Psoas muscle (tissue), 8 donors: ENCODE measurements at places on chromosomes 16 and 17. TPM values are rescaled to one million over a fixed set of nuclear protein-coding genes. Genes with fewer than 3 reads are reported as not detected.

The TMEM235 gene
- not detected for total RNA-seq

The NAGS gene
- total RNA-seq, result 0.28 TPM

The MARCHF10 gene
- not detected for total RNA-seq

The PERCC1 gene
- not detected for total RNA-seq

The BCAR1 gene
- total RNA-seq, result 108 TPM

The CCDC144A gene
- total RNA-seq, result 1.5 TPM

The VKORC1 gene
- 17.1 TPM for total RNA-seq

The PSMB3 gene
- 163 TPM for total RNA-seq

The SOX15 gene
- total RNA-seq, result 0.34 TPM

The KRTAP3-1 gene
- not detected for total RNA-seq

The PRSS36 gene
- 0.69 TPM for total RNA-seq

The TBC1D3I gene
- total RNA-seq, result not detected

The ZPBP2 gene
- total RNA-seq, result not detected

The NPTX1 gene
- total RNA-seq, result 0.56 TPM

The KATNB1 gene
- total RNA-seq, result 13.3 TPM

The RUNDC3A gene
- total RNA-seq, result not detected

The GP2 gene
- not detected for total RNA-seq

The ZP2 gene
- total RNA-seq, result not detected

The C16orf74 gene
- not detected for total RNA-seq

The CCL7 gene
- total RNA-seq, result 0.28 TPM

The ASGR2 gene
- total RNA-seq, result not detected

The QRICH2 gene
- 0.81 TPM for total RNA-seq

The TP53TG3D gene
- total RNA-seq, result not detected

The RAB40B gene
- 12.6 TPM for total RNA-seq

The KRTAP2-1 gene
- total RNA-seq, result not detected

The PPP1R27 gene
- total RNA-seq, result 976 TPM

The CDRT15 gene
- not detected for total RNA-seq

The TUFM gene
- 155 TPM for total RNA-seq

The TP53TG3 gene
- total RNA-seq, result not detected

The PPP1R1B gene
- 0.23 TPM for total RNA-seq

The STAT5A gene
- 31.5 TPM for total RNA-seq

The IGSF6 gene
- 3.0 TPM for total RNA-seq

The MT1X gene
- 4,271 TPM for total RNA-seq

The MARVELD3 gene
- total RNA-seq, result not detected

The HBZ gene
- total RNA-seq, result not detected

The TMC5 gene
- not detected for total RNA-seq

The TP53TG3B gene
- total RNA-seq, result not detected

The FLYWCH1 gene
- total RNA-seq, result 38.2 TPM

The GSG1L2 gene
- not detected for total RNA-seq

The SCARF1 gene
- 5.8 TPM for total RNA-seq

The APOH gene
- total RNA-seq, result not detected

The TOP2A gene
- 0.47 TPM for total RNA-seq

The TMEM114 gene
- total RNA-seq, result not detected

The TBC1D3B gene
- 3.5 TPM for total RNA-seq

The KRT39 gene
- not detected for total RNA-seq

The KRTAP9-4 gene
- not detected for total RNA-seq

The KRT33B gene
- total RNA-seq, result not detected

The LRRC37A gene
- 0.17 TPM for total RNA-seq

The CSHL1 gene
- total RNA-seq, result not detected

The MT1M gene
- total RNA-seq, result 2.8 TPM

The CES4A gene
- total RNA-seq, result 41.3 TPM

The STX1B gene
- total RNA-seq, result not detected

The JMJD6 gene
- 54.2 TPM for total RNA-seq
